ENCODE measurements at places on chromosomes 7 and 10. TPM values are rescaled to one million over a fixed set of nuclear protein-coding genes. Genes with fewer than 3 reads are reported as not detected.

The GUSB gene
- total RNA-seq: 15.7 TPM

The PTPRN2 gene
- 84.9 TPM for total RNA-seq

The CYP3A4 gene
- not detected for total RNA-seq

The HTRA1 gene
- 64.1 TPM for total RNA-seq

The XRCC2 gene
- 4.6 TPM for total RNA-seq

The ACSL5 gene
- total RNA-seq: 2.3 TPM

The TRPV5 gene
- 0.23 TPM for total RNA-seq

The WNT8B gene
- 0.69 TPM for total RNA-seq

The CRTAC1 gene
- 55.8 TPM for total RNA-seq

The TSPAN15 gene
- total RNA-seq: 10.6 TPM

The TMEM273 gene
- 2.1 TPM for total RNA-seq

The MACC1 gene
- 0.23 TPM for total RNA-seq

The NKX2-3 gene
- total RNA-seq: not detected

The ADGRA1 gene
- 12.0 TPM for total RNA-seq

The MSMB gene
- total RNA-seq: not detected

The CDC14C gene
- total RNA-seq: not detected

The NT5C2 gene
- 115 TPM for total RNA-seq

The INHBA gene
- 12.7 TPM for total RNA-seq

The TFEC gene
- total RNA-seq: 2.1 TPM

The ZNF775 gene
- total RNA-seq: 7.6 TPM

The MAT1A gene
- total RNA-seq: not detected

The NEUROG3 gene
- not detected for total RNA-seq

The ACTR3C gene
- total RNA-seq: 4.6 TPM

The SLC26A3 gene
- total RNA-seq: not detected

The ASNS gene
- total RNA-seq: 49.8 TPM

The RBP4 gene
- total RNA-seq: 6.7 TPM

The OPN1SW gene
- total RNA-seq: not detected

The SUGCT gene
- total RNA-seq: 3.7 TPM

The LRRC18 gene
- total RNA-seq: 0.23 TPM

The CYP2C8 gene
- total RNA-seq: 4.2 TPM

Measured in diencephalon (tissue), 1 donor.